GM23338 (cell line): ENCODE measurements at places on chromosomes 6 and 20.

DNA sequence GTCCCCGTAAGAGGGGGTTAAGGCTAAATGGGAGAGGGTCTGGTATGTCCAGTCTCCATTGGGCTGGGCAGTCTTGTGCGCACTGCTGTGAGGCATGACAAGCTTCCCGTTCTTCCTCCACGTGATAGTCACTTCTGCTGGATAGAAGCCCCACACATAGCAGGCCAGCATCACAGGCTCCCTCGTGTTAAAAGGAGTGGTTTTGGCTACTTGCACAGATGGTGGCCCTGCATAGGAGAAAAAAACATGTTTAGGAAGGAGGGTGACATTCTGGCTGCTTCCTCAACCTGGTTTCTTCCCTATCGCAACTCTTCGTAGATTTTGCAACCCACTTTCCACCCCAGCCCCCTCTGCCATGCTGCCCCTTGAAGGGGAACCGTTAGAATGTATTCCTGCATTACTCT lies 3.6 kb downstream of the HLA-DMB start:
- DNase-seq = no peak

DNA sequence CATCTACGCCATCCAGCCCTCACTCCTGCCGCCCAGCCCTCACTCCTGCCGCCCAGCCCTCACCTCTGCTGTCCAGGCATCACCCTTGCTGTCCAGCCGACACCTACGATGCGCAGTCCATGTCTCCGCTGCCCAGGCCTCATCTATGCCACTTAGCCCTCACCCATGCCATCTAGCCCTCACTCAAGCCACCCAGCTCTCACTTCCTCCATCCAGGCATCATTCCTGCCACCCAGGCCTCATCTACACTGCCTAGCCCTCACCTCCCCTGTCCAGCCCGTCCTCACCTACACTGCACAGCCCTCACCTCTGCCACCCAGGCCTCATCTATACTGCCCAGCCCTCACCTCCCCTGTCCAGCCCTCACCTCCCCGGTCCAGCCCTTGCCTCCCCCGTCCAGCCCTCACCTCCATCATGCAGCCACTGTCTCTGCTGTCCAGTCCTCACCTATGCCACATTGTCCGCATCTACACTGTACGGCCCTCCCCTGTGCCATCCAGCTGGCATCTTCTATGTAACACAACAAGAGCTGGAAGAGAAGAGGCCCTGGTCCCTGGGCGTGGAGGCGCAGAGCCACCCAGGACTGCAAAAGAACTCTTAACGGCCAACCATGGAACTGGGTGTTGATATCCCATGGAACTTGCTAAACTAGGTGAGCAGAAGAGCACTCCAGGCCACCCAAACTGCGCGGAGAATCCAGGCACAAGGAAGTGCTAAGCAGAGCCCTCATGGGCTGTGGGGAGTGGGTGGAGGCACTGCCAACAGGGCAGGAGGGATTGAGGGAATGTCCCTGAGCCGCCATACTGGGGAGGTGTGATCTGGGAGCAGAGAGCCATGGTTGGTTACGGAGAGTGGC lies 31.0 kb downstream of the RNASET2 start:
- DNase-seq = no peak

- peak; percentile 83 for DNase-seq
Measured at GRCh38 chr6:122491919-122492555, 20.4 kb upstream of the SERINC1 start.

DNA sequence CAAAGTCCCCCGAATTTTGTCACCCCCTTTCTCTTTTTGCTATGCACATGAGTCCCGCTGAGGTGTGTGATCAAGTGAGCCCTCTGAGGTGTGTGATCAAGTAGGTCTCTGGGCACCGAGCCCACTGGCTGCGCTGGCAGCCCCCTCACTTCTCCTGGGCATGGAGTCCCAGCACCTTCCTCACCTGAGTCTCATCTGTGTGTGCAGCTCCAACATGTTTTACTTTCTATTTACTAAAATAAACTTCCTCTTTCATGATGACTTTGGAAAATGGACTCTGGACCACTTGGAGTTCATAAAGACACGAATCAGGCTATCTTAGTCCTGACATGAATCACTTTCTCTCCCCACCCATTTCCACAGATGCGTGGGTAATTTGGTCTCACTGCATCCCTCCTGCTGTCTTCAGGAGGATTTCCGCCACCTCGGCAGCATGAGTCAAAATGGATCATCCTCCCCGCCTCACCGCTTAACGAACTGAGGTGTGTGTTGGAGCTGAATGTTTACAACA lies 39.8 kb downstream of the PRDM1 start:
- DNase-seq = no peak

- DNase-seq = no peak
Measured at GRCh38 chr6:138415125-138415524, 11.1 kb downstream of the HEBP2 start.

- DNase-seq = no peak
Measured at GRCh38 chr6:90194371-90194841, 102.2 kb downstream of the BACH2 start.

DNA sequence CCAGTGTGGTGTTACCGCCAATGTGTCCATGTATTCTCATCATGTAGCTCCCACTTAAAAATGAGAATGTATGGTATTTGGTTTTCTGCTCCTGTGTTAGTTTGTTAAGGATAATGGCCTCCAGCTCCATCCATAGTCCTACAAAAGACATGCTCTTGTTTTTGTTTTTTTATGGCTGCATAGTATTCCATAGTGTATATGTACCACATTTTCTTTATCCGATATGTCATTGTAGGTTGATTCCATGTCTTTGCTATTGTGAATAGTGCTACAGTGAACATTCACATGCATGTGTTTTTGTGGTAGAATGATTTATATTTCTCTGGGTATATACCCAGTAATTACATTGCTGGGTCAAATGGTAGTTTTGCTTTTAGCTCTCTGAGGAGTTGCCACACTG lies 207.2 kb downstream of the CDKAL1 start:
- DNase-seq = no peak

GRCh38 chr6:14824484-14825275 lies 421.2 kb upstream of the JARID2 start:
- DNase-seq = peak; percentile 40

DNA sequence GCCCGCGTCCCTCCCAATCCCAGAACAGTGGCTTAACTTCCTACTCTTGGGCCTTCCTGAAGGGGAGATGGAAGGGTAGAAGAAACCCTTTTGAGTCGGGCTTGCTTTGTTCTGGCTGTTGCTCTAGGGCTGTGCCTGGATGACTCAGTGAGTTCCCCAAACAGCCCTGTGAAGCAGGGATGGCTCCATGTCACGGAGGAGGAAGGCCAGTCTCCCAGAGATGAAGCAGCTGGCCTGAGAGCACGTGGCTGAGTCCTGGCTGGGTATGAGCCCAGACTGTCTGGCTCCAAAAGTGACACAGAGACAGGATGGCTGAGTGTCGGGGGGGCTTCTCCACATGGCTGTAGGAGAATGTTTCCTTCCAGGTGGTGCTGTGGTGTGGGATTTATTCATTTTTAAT lies 4.6 kb downstream of the SYTL3 start:
- no peak for DNase-seq

DNA sequence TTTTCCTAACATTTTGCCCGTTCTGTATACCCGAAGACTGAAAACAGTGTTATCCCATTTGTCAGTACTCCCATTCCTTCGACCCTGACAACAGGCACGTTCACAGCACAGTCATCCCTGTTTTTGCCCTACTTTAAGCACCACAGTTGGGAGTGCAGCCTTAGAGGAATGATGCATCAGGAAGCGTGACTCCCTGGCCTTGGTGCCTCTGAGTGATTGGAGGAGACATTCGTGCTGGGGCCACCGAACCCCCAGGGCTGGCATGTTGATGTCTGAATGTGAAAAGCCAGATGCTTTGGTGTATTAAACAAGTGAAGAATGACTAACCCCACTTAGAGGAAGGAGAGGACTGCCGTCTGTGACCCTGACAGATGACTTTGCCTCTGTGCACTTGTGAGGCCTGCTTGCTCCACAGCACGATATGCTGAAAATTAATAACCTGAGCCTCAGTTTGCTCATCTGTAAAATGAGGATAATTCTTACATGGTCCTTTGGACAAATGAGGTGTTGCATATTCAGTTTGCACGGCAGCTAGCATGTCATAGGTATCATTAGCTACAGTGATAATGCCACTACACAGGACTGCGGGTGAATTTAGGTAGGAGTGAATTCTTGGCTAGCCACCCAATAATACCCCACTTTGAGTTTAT lies 36.0 kb downstream of the STK35 start:
- DNase-seq = no peak

- no peak for DNase-seq
Measured at GRCh38 chr20:46803123-46804020, 91.3 kb upstream of the EYA2 start.

DNA sequence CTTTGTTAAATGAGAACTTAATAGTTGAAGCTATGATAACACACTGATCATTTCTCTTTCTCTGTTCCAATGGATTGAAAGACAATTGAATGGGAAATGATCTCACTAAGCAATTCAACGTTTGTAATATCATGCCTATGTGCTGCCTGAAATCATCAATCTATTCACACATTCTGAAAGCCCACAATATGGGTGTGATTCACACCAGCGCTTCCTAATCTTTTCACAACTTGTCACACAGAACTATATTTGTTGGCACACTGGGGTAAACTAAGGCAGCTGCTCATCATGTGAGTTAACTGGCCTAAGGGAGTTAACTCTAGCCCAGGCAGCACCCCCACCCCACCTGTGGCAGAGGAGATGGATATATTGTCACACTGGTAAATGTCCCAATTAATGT lies 37.1 kb upstream of the UTRN start:
- DNase-seq = no peak

DNA sequence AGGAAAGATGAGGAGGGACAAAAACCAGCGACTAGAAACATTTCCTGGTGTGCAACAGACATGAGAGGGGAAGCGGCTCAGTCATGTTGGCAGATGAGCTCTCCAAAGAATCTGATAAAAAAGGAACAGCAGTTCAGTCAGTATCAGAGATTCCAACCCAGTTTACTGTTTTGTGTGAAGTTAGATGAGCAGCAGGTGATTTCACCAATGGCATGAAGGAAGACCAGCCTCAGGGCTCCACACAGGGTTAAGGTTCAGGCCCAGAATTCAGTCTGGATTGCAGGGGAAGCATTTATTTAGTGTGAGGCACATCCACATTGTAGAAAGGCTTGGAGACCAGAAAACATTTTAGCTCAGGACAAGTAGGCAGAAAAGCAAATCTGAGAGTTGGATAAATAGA lies 317.8 kb downstream of the C6orf118 start:
- no peak for DNase-seq

- no peak for DNase-seq
Measured at GRCh38 chr20:10939331-10939941, 265.6 kb upstream of the JAG1 start.

GRCh38 chr6:121593011-121593641 lies 157.7 kb downstream of the GJA1 start:
- DNase-seq = no peak

DNA sequence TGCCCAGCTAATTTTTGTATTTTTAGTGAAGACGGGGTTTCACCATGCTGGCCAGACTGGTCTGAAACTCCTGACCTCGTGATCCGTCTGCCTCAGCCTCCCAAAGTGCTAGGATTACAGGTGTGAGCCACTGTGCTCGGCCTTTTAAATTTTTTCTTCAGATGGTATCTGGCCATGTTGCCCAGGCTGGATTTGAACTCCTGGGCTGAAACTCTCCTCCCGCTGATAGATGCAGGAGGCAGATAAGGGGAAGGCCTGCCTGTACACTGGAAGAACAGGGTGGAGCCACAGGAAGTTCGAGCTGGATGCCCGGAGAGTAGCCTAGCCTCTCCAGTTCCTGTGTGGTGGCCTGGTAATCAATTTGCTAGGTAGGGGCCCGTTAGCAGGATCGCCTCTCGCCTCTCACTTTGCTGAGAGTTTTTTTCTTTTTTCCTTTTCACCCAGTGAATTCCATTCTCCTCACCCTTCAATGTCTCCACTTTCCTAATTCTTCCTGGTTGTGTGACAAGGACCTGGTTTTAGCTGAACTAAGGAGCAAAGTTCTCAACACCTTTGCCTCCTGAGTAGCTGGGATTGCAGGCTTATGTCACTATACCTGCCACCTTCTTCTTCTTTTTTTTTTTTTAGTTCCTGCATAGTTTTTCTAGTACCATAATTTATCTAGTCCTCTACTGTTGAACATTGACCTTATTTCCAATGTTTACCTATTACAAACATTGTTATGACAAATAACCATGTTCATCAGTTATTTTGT lies 19.4 kb upstream of the ITCH start:
- no peak for DNase-seq

- no peak for DNase-seq
Measured at GRCh38 chr6:92297101-92297500, 1122.3 kb downstream of the EPHA7 start.

DNA sequence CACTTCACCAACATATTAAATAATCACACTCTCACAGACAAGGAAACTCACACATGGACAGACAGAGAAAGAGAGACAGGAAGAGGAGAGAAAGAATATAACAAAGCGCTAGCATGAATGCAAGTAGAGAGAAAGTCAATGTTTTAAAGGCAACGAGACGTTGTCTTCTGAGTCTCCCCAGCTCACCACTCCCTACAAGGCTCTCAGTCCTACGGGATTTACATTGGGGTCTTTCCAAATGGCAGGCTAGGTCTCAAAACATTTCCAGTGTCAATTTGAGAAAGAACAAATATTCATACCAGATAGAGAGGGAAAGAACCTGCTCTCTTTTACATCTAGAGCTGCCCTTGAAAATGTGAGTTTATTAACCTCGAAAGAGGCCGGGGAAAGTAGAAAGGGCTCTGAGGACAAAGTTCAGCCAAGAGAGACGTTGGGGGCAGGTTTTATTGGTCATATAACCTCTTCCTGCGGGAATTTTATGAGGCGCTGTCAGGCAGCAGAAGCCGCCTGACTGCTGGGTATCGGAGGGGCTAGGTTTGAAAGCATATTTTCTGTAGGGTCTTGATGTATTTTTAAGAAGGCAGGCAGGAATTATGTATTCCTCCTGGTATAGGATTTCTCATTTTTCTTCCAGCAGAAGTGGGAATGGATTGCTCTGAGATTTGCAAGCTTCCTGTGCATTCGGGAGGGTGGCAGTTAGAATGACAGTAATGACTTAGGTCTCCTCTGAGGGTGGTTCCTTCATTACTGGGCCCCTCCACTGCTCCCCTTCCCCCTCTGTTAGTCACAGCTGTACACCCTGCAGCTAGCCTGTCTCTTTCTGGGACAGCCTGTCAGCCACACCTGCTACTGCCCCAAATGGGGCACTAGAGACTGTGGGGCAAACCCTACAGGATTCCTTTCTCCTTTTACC lies 34.4 kb upstream of the KIF16B start:
- DNase-seq = no peak
